Right lung (tissue), 10 donors: ENCODE measurements at places on chromosomes 7 and 10.
A peak's percentile ranks its signal among the peaks of the same experiment; 100 is the strongest.

GRCh38 chr10:74328388-74328787 lies 177.4 kb downstream of the ADK start:
- no peak for DNase-seq

GRCh38 chr7:55489552-55489951 lies 82.8 kb downstream of the VOPP1 start:
- no peak for DNase-seq

DNA sequence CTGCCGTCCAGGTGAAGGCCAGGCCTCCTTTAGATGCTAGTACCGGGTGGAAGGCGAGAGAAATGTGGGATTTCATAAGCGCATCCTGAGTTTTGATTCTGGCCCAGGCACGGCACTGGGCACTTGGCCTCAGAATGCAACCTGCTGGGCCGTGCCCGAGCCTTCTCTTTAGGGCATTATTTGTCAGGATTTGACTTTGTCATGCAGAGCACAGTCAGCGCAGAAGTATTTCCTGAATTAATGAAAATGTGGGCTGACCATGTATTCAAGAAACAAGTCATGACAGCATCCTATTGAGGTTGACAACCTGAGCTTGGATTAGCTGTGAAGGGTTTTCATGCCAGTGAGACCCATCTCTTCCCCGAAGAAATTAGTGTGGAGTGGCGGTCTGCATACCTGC lies 34.4 kb downstream of the RCC1L start:
- no peak for DNase-seq

DNA sequence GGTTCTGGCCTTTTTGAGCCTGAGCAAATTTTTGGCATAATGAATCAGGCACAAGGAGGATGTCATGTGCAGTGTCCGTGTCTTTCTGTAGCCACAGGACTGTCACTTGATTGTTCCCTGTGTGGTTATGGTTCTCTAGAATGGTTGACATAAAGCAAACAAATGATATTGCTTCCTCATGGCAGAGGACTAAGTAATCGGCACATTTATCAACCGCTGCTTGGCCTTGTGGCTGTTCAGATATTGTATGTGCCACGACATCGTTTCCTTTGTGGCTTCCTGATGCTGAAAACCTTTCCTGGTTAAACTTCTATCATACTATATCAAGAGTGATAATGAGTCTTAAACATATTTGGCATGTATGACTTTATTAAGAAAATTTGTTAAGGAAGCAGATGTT lies 598.8 kb downstream of the SUGCT start:
- DNase-seq: no peak

- DNase-seq: no peak
These were observed 110.2 kb downstream of the SRI start for GRCh38 chr7:88109612-88110011.

- no peak for DNase-seq
These were observed 82.0 kb downstream of the KIF20B start for GRCh38 chr10:89783406-89783805.

DNA sequence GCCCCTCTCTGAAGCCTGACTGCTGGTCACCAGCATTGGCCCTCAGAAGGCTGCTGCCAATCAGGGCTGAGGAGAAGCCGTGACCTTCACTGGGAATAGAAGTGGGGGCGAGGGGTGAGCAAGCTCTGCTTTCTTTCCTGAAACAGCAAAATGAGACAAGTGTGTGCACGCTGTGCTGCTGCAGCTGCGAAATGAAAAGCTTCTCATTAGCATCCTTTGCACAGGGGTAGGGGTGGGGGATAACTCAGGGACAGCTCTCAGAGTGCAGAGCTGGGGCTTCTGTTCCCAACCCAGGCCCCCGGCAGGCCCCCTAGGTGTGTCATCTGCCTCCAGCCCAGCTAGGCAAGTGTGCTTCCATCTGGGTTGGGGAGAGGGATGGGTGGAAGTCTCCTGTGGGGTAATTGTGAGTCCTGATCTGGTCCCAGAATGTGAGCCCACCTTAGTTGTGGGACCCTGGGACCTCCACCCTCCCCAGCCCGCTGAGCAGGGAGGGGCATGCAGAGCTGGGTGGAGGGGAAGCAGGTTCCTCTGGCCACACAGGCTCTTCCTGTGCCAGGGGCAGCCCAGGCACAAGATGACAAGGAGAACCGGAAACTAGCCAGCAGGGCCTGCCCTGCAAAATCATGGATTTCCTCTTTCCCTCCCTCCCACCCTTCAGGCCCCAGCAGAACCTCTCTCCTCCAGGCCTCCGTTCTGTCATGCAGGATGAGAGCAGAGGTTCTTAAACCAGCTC lies 22.2 kb downstream of the ZNF467 start:
- DNase-seq: no peak

DNA sequence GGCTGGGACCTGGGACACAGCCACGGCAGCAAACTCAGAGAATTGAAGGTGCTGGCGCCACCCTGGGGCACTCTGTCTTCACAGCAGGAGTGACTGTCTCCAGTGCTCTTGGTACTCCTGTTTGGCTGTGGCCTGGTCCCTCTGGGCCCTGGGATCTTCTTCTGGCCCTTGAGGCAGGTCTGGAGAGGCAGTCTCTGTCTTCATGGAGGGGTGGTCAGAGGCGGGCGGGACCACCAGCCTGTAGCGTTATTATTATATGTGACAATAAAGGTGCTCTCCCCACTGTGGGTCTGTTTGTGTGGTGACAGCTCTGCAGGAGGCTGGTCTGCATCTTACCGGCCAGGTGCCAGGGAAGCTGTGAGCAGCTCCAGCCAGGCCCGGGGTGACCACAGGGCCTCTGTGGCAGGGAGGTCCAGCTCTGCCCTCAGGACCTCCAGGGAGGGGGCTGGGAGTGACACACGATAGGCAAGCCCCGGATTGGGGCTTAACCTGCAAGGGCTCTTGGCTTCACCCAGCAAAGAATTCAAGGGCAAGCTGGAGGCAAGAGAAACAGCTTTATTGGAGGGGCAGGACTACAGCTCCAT lies 70.3 kb downstream of the MYL10 start:
- DNase-seq: no peak

- DNase-seq: no peak
These were observed 16.2 kb upstream of the EPHB6 start for GRCh38 chr7:142838461-142839213.

- no peak for DNase-seq
These were observed 11.6 kb downstream of the IMPDH1 start for GRCh38 chr7:128398016-128398840.

DNA sequence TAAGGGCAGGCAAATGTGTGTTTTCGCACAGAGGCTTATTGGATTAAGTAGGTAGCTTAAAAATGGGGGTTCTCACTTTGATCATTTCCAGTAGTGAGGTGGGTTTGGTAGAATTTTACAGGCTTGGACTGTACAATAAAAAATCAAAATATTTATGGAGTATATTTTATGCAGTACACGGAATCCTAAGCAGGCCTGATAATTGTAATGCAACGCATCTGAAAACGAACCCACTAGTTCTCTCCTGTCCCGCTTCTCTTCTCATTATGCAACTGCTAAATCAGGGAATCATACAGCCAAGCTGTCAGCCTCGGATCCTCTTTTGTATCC lies 377 bp upstream of the POLR1F start:
- no peak for DNase-seq

DNA sequence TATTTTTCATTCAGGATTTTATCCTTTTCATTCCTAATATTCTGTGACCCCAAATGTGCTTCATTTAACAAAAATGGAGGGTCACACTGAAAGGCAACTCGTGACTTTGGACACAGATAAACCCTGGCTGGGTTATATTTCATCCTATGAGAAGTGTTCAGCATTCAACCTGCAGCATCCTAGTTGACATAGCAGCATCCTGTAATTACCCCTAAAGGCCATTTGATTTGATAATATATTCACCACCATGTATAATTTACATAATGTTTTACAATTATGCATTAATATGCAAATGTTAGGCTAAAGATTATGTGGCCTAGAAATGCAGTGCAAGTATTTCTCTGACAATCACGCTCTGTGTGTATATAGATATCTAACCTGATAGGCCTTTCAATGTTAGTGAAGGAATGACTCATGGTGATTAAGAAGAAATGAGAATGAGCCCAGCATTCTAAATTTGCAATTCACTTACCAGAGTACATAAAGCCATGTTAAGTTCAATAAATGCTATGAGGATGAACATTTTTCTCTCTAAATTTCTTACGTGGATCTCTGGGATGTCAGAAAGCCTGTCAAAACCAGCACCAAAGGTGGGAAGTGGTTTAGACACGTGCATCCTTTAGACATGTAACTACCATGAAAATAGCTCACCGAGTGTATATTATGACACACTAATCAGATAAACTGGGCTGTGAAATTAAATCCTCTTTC lies 337.7 kb upstream of the AOAH start:
- no peak for DNase-seq

DNA sequence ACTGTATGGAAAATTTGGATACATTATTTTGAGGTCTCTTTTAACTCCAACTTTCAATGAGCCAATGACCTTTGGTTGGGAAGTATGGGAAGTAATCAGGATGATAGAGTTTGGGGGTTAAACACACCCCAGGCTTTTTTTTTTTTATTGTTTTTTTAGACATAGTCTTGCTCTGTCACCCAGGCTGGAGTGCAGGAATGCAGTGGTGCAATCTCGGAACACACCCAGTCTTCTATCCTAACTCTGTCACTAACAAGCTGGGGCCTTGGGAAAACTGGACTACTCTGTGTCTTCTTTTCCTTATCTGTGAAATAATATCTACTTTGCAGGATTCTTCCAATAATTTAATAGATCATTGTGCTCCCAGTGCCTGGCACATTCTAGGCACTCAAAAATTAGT lies 37.6 kb upstream of the AGBL3 start:
- no peak for DNase-seq

GRCh38 chr10:133167693-133168616 lies 7.9 kb downstream of the KNDC1 start:
- no peak for DNase-seq

DNA sequence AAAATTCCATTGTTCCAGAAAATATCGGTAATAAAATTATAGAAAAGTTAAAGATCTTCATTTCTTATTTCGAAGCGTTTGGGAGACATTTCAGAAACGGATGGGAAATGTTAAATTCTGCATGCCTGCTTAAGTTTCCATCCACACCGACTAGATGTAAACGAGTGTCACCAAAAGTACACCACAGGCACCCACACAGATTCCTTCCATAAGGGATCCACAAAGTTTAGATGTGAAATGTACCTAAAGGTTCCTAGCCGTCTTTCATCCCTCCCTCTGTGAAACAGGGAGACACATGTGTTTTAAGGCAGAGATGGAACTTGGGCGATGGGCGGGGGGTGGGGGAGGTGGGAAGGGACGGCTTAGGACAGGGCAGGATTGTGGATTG lies 621 bp upstream of the CAV1 start:
- DNase-seq: no peak

DNA sequence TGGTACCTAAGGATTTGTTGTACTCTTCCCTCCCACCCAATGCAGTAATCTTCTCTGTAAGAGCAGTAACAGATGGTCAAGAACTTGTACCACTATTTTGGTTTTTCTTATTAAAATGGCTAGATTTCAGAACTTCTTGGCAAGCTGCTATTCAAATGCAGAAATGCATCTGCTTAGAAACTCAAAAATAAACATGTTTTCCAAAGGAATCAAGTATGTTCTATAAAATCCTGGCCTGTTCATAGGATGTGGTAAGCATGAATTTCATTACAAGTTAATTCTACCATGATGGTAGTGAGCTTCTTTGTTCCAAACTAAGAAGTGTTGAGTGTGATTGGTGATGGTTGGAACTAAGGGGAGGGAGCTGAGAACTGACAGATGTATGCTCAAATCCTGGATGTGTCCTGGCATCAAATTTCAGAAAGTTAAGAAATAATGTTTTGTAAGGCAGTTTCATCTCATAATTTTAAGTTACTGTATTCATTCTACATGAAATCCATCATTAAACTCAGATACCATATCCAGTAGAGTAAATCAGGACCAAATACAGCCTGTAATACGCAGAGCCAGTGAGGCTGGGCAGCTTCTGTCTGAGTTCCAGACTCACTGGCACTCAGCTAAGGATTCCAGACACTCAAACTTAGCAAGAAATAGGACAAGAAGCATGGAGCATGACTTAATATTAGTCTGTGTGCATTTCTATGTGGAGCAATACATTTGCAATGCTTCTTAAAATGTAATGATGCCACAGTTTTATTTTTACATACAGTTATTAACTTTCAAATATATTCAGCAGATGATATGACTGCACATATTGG lies 119.6 kb downstream of the TES start:
- DNase-seq: peak; percentile 53
